ENCODE measurements at places on chromosomes 6 and 20.

- peak; percentile 27 for DNase-seq
These were observed 103.6 kb upstream of the KCNK16 start for GRCh38 chr6:39426073-39426456.

DNA sequence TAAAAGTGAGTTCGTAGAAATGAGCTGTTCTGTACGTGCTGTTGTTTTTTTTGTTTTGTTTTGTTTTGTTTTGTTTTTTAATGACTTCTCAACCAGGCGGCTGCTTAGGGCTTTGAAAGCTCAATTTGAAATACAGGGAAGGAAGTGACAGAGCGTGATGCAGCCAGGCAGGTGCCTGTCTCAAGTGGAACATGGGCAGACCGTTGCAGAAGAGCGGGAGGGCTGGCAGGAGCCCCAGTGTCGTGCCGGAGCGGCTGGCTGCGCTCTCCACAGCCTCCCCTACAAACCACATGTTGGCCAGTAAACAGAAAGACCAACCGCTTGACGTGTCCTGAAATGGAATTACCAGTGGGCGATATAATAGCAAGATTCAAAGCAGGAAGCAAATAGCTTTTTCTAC is 164.9 kb upstream of the RREB1 start:
- DNase-seq = no peak

DNA sequence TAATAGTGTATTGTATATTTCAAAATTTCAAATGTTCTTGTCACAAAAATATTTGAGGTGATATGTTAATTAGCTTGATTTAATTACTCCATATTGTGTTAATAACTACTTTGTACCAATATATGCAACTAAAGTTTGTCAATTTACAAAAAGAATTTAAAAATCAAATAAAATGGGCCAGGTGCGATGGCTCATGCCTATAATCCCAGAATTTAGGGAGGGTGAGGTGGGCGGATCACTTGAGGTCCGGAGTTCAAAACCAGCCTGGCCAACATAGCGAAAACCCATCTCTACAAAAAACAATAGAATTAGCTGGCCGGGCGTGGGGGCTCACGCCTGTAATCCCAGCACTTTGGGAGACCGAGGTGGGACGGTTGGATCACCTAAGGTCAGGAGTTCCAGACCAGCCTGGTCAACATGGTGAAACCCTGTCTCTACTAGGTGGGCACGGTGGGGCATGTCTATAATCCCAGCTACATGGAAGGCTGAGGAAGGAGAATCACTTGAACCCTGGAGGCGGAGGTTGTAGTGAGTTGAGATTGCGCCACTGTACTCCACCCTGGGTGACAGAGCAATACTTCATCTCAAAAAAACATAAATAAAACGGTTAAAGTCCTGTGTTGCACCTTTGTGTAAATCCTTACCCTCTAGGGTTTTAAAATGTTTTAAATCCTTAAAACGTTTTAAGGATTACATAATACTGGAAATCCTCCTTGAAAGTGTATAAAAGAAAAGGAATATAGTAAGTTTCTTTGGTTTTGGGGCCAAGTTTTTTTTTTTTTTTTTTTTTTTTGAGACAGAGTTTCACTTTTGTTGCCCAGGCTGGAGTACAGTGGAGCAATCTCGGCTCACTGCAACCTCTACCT is 4.0 kb downstream of the HSPA1B start:
- no peak for DNase-seq

- DNase-seq = no peak
These were observed 38.8 kb downstream of the WASF1 start for GRCh38 chr6:110140650-110141049.

GRCh38 chr6:45645302-45645701 is 267.6 kb upstream of the SUPT3H start:
- no peak for DNase-seq

DNA sequence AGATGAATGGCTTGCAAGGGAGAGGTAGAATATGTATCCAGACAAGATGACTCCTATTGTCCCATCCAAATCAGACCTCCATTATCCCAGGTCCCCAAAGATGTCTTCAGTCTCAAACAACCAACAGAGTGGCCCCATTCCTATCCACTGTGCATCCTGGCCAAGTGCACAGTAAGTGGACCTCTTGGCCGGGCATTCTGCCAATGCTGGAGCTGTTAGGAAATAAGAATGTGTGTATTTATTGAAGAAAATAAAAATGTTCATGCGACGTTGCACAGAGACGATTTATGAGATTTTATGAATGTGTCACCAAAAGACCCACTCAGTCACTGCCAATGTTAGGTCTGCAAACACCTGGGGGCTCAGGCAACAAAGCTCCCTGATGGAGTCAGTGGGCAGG is 196.0 kb downstream of the MAFB start:
- DNase-seq = no peak

- peak; percentile 14 for DNase-seq
These were observed 117.5 kb downstream of the GMPR start for GRCh38 chr6:16355699-16356446.

DNA sequence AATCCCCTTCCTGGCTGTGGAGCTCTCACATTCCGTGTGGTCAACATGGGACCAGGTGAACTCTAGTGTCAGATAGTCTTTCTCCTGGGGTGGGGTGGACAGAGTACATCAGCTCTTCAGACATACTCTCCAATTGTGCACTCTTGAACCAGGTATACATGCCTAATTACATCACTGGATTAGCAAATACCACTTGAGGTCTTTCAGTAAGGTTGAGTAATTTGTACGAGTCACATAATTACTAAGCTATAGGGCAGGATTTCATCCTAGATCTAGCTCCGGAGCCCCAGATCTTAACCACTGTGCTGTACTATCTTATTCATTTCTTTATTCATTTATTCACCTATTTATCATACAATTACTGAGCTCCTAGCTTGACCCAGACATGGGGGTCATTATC is 821.3 kb downstream of the TFAP2A start:
- DNase-seq = no peak

DNA sequence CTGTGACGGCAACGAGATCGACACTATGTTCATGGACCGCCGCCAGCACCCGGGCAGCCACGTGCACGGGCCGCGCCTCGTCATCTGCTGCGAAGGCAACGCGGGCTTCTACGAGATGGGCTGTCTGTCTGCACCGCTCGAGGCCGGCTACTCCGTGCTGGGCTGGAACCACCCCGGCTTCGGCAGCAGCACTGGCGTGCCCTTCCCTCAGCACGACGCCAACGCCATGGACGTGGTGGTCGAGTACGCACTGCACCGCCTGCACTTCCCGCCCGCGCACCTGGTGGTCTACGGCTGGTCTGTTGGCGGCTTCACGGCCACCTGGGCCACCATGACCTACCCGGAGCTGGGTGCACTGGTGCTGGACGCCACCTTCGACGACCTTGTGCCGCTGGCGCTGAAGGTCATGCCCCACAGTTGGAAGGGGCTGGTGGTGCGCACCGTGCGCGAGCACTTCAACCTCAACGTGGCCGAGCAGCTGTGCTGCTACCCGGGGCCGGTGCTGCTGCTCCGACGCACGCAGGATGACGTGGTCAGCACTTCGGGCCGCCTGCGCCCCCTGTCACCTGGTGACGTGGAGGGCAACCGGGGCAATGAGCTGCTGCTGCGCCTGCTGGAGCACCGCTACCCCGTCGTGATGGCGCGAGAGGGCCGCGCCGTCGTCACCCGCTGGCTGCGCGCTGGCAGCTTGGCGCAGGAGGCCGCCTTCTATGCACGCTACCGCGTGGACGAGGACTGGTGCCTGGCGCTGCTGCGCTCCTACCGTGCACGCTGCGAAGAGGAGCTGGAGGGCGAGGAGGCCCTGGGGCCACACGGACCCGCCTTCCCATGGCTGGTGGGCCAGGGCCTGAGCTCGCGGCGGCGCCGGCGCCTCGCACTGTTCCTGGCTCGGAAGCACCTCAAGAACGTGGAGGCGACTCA is 943 bp downstream of the ABHD16B start:
- no peak for DNase-seq

DNA sequence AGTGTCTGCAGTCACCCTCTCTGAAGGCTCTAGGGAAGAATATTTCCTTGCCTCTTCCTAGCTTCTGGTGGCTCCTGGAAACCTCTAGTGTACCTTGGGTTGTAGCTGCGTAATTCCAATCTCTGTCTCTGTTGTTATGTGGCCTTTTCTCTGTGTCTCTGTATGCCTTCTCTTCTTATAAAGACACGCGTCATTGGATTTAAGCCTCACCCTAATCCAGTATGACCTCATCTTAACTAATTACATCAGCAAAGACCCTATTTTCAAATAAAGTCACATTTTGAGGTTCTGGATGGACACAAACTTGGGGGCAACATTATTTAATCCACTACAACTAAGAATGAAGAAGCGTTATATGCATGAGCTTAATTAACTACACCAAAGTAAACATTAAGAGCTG is 111.4 kb upstream of the ZNF184 start:
- no peak for DNase-seq

- DNase-seq = no peak
These were observed 887 bp upstream of the AIF1 start for GRCh38 chr6:31614075-31614619.

DNA sequence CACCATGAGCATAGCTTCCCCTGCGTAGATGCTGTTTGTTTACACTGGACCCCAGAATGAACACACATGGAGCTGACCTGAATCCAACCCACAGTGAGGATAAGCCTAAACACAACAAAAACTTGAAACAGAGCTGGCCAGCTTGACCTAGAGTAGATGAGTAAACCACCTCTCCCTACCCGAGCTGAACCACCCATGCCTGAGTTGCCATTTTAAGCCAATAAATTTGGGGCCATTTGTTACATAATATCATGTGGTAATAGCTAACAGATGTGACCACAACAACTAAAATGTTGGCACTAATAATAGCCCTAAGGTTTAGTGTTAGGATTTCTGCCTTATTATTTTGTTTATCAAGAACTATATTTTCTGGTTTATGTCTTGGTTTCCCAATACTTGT is 103.2 kb upstream of the GRIK2 start:
- DNase-seq = no peak

DNA sequence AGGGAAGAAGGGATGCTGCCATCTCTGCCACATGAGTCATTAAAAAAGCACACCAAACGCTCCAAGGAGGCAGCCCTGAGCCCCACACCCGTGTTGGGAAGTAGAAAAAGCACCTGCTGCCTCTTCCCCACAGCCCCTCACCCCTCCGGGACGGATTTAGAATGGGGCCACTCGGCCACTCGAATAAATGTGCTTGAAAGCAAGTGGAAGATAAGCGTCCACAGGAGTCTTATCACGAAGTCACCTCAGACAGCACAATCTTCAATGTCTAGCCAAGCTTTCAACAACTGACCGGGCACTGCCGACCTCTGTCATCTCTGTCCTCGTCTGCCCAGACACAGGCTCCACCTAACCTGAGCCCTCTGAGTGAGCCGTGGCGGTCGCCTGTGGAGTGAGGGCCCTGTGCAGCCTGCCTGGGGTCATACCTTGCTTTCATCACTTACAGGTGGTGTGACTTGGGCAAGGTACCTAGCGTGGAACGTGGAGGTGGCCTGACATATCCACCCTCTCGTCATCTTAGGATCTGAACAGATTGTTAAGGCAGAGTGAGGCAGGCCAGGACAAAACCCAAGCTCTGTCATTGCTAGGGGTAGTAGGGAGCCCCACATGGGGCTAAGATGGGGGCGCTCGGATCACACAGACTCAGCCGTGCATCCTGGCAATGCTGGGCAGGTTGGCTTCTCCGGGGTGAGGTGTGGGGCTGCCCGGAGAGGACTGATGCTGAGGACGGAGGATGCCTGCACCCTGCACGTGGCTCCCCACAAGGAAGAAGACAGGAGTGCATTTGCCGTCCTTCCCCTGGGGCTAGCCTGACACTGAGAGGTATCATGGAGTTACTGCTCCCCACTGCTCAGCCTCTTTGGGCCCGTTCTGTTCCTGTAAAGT is 34.8 kb downstream of the PSMG4 start:
- no peak for DNase-seq
